ENCODE measurements at places on chromosomes 12 and 14.

GRCh38 chr12:103547929-103548328 lies 39.1 kb upstream of the STAB2 start:
- no peak for DNase-seq

DNA sequence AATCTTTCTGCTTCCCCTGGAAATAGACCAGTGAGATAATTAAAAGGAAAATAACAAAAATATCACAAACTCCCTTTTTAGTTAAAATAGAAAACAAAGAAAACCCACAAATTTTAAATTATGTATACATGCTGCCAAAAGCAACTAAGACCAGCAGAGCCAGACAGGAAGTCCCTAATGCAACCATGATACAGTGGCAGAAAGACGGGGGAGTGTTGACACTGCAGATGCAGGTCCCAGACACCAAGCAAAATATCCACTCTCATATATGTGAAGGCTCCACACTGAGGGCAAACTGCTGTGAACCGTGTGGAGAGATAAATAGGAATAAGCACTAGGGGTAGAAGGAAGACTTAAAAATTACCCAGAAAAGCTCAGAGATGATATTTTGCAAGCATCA lies 401.0 kb downstream of the BTG1 start:
- DNase-seq = no peak

DNA sequence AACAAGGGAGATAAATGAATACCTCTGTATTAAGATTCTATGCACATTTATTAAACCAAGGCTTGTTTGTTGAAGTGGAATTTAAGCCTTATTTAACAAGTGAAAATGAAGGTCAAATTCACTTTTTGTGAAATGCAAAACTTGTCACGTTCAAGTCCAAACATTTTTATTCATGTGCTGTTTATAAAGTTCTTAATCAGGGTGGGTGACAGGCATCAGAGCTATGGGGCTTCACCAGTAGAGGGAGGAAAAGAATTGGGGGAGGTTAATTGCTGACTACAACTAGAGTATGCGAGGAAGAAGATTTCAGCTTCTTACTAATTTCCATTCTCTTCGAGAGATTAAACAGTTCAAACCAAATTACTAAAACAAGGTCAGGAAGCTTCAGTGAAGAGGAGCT lies 9.7 kb downstream of the MOK start:
- DNase-seq = no peak

DNA sequence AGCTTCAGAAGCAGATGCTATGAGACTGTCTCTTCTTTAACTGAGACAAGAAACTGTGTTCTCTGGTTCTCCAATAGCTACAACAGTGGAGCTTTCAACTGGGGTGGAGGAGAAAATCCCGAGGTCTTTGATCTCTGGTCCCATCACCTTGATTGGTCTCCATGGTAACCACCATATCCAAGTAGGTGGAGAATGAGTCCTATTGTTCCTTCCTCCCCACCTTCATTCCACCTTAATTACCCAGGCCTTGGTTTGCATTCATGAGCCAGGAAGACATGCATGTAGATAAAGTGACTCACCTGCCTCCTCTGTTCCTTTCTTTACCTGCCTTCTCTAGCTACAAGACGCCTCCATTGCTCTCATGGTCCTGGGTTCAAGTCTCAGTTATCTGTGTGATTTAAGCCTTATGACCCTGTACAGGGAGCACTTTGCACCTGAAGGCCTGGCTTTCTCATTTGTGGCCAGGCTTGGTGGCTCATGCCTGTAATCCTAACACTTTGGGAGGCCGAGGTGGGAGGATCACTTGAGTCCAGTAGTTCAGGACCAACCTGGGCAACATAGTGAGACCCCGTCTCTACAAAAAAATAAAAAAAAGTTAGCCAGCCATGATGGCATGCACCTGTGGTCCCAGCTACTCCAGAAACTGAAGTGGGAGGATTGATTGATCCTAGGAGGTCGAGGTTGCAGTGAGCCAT lies 157.7 kb upstream of the TBX3 start:
- no peak for DNase-seq

GRCh38 chr12:91239481-91239880 lies 56.9 kb upstream of the DCN start:
- no peak for DNase-seq

GRCh38 chr14:22650960-22651521 lies 6.9 kb upstream of the OR6J1 start:
- DNase-seq = no peak

- no peak for DNase-seq
These were observed 30.9 kb downstream of the GPHB5 start for GRCh38 chr14:63287666-63288483.

DNA sequence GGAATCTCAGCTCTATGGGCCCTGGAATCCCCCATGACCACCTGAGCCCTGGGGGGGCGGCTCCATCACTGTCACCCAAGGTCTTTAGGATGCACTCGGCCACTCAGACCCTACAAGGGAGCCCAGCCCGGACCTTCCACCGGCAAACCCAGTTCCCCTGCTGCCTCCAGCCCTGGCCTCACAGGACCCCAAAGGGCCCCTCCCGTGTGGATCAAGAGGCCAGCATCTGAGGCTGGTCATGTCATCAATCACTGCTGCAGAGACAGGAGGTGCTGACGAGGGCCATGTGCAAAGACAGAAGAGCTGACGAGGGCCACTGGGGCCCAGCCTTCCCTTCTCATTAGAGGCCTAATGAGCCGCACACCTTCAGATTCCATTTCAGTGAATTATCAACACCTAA lies 39.0 kb upstream of the SFSWAP start:
- DNase-seq = no peak

- DNase-seq = no peak
These were observed 394.1 kb downstream of the C12orf75 start for GRCh38 chr12:105724641-105725040.

- no peak for DNase-seq
These were observed 73.4 kb downstream of the SLC38A4 start for GRCh38 chr12:46752396-46752795.

- no peak for DNase-seq
These were observed 80.3 kb upstream of the NOS1 start for GRCh38 chr12:117441751-117442150.

DNA sequence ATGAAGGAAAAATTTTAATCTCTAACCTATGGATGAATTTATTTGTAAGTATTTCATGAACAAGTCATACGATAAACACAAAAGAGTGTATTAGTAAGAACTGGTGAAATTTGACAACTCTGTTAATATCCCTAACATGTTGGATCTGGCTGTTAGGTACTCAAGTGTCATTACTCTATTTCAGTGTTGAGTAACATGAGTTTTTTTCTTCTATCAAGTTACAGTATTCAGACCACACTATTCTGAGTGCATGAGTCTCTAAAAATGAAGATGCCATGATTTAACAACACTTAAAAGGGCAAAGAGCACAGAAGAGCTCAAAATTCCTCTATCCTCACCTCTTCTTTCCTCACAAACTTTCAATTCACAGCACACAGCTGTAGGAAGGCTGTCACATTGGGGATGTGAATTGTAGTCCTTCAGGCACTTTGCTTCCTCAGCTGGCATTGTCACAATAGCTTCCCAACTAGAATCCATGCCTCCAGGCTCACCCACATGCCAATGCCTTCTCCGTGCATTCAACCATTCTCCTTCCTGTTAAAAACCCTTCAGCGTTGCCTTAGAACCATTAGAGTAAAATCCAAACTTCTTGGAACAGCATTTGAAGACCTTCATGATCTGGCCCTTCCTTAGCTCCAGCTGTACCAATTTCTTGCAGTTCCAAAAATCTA lies 73.7 kb upstream of the DBX2 start:
- no peak for DNase-seq

DNA sequence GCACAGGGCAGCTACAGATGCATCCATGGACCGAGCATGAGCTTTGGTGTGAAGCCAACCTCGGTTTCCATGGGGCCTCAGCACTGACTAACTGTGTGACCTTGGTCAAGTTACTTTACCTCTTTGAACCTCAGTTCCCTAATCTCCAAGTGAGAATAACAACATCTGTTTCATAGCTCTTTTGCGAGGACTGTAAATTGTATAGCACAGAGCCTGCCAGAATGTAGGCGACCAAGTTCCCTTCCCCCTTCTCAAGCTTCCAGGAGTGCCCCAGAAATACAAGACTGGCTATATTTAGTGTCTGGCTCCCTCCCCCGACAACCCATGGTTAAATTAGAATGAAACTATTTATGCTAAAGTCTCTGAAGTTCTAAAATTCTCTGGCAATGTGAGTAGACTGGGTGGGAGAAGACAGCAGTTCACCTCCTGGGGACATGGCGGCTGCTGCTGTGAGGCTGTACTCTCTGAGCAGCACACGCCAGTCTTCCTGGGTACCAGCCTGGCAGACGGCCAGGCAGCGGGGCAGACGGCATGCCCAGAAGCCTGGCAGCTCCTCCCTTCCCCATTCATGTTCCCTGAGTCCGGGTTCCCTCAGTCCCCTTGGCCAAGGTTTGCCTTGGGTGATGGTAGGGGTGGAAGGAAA lies 22.0 kb upstream of the TMED10 start:
- no peak for DNase-seq

- no peak for DNase-seq
These were observed 62.7 kb upstream of the FBRSL1 start for GRCh38 chr12:132427174-132427768.

- DNase-seq = no peak
These were observed 43.9 kb downstream of the GIT2 start for GRCh38 chr12:109952160-109952858.

- no peak for DNase-seq
These were observed 162.7 kb downstream of the KITLG start for GRCh38 chr12:88417531-88417930.

DNA sequence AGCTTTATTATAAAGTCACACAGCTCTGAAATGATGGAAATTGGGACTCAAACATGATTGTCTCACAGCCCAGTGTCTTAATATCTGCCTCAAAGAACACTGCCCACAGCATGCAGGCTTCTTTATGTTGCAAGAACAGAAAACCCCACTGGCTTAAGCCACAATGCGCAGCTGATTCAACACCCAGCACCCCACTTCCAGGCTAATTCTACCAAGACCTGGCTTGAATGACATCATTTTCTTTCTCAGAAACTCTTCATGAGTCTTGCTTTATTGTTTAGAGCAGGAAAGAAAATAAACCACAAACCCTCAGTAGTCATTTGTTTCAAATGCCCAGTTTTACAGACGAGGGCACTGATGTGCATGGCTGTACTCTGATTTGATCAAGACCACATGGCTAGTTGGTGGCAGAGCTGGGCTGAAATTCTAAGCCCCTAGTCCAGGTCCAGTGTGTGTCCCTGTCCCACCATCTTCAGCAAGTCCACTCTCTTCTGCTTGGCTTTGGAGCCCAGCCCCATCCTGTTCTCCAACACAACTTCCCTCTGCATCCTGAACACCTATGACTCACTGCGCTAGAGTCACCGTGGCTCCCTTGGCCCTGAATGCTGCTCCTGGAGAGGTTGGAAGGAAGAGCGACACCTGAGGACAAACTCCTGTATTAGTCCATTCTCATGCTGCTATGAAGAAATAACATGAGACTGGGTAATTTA lies 50.3 kb upstream of the SRSF5 start:
- no peak for DNase-seq

GRCh38 chr14:63605041-63605532 lies 36.6 kb downstream of the WDR89 start:
- no peak for DNase-seq
